ENCODE measurements at places on chromosomes 12 and 14.

GRCh38 chr12:124766727-124767065 is 97.0 kb downstream of the SCARB1 start:
- DNase-seq, result no peak

DNA sequence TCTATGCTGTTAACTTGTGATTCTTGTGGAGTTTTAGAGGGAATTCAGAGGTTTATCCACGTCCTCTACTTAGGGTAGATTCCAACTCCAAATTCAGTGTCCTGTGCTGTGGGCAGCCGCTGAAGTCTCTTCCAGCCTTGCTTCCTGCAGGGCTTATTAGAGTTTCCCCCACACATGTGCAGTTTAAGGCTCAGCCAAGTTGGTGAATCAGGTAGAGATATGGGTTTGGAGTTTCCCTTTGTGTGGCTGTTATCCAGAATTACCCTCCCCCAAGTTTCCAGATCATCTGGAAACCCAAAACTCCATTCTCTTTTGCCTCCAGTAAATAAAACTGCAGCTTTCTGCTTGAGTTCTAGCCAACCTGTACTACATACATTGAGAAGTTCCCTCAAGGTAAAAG is 853.7 kb downstream of the GALC start:
- DNase-seq, result no peak

GRCh38 chr14:97056086-97056485 is 258.9 kb downstream of the VRK1 start:
- DNase-seq, result peak; percentile 37

DNA sequence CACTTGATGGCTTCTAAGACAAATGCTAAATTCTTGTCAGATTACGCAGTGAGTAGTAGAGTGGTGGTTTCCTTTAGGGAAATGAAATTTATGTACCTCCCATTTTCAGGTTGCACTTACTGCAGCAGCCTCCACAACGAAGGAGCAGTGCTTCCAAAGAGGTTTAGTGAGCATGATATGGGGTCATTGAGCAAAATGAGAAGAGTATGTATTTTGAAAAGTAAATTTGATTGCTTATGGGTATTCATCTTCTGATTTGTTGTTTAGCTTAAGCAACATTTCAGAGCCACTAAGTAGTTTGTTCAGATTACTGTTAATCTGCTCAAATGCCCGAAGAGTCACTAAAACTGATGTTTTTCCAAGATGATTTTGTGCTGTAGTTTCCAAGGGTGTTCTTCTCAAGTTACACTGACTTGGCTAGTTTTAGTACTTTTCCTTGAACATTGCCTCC is 493.6 kb downstream of the PCNX1 start:
- DNase-seq, result no peak

GRCh38 chr12:69415471-69416275 is 54.5 kb upstream of the FRS2 start:
- peak; percentile 13 for DNase-seq

DNA sequence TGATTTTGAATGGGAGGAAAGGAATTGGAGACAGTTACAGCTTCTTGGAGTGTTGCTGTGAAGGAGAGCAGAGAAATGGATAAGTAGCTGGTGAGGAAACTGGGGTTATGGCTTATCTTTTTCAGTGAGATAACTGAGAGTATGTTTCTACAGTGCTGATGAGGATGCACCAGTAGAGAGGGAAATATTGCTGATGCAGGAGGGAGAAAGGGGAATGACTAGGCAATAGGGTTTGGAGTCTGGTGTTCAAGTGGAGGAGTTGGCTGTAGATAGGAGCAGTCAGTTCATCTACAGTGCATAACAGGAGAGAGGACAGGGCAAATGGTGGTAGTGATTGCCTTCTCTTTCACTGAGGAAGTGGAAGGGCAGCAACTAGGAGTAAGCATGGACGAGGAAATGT is 33.0 kb downstream of the SPATS2 start:
- DNase-seq, result no peak

- no peak for DNase-seq
These were observed 10.1 kb upstream of the TMCC3 start for GRCh38 chr12:94660436-94660835.

DNA sequence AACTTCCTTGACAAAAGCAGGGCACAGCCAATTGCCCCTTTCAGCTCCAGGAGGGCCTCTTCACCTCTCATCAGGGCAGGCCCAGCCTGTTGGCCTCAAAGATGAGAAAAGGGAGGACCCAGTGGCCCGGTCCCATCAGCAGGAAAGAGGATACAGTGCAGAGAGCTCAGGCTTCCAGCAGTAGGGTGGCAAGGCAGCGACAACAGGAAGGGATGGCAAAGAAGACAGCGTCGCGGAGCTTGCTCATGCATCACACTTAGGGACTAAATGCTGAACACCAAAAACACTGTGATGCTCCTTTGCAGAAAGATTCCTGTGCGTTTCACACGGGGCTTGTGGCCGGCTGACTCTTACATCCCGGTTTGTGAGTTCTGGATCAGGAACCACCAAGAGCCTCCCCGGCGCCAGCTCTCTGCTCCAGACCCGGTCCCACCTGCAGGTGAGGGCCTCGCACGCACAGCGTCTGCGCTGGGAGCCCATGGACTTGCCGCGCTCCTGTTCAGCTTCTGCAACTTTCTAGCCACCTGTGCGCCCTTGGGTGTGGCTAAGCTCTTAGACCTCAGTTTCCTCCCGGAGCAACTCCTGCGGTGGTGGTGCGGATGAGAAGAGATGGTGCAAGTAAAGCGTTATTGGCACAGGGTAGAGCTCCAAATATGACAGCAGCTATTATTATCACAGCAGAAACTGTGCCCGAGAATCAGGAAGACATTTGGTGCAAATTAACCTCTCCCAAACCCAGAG is 15.3 kb upstream of the BCL7A start:
- no peak for DNase-seq

DNA sequence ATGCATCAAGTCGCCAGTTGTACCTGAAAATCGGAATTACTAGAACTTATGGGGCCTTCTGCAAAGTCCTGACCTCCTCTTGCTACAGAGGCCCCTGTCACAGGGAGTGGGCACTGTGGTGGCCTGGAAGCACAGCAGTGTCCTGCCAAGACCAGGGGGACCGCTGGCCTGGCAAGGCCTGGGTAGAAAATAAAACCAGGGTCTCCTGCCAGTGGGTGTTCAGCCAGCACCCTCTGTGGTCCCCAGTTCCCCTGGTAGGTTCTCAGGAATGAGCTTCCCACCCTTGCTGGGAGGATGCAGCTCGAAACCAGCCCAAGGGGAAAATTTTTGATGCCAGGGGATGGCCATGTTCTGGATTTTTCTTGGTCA is 43.9 kb downstream of the RIN3 start:
- DNase-seq, result no peak
